ENCODE measurements at places on chromosomes 2 and 18. TPM values are rescaled to one million over a fixed set of nuclear protein-coding genes. Genes with fewer than 3 reads are reported as not detected.
A peak's percentile ranks its signal among the peaks of the same experiment; 100 is the strongest.

DNA sequence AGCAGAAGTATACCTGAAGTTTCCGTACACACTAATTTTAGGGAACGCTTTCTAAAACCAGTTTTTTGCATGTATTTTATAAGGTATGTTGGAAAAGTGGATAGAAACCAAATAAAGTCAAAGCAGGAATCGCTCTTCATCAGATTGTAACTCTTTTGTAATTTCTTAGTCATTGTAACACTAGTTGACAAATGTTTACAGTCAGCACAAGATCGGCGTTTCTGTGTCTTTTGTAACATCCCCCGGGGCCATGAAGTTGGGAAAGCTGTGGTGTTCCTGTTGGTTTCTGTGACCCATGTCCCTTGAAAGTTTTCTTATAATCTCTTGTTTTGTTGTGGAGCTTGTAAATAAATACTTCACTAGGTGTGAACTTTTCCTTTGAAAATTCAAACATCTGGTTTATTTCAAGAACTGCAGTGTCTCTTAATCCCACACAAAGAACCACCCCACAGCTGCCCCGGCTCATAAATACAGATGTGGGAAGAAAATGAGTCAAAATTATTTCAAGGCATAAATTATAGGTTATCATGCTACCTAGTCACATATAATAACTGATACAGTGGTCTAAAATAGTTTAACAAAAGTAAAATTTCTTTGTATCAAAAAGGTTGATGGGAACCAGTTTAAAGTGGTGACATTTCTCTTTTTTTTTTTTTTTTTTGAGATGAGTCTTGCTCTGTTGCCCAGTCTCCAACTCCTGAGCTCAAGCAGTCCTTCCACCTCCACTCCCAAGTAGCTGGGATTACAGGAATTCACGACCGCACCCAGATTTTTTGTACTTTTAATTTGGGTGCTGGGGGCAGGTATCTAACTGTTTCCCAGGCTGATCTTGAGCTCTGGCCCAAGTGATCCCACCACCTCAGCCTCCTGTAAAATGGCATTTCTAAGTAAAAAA lies 751 bp upstream of the NMI start:
- DNase-seq: peak; percentile 23
- H3K36me3 ChIP-seq: peaks cover 25% of the 10 kb centered on the region
- H3K27me3 ChIP-seq: no peaks in the 10 kb centered on the region
- H3K27ac ChIP-seq: peak overlapping the region; percentile 93

Gene RAPGEF4
- total RNA-seq: 1.8 TPM

- H3K27ac ChIP-seq: peak overlapping the region; percentile 100
- peaks cover 80% of the 10 kb centered on the region for H3K4me1 ChIP-seq
- H3K27me3 ChIP-seq: no peaks in the 10 kb centered on the region
- peaks cover 51% of the 10 kb centered on the region for H3K36me3 ChIP-seq
Measured at GRCh38 chr2:9237831-9238230, 31.2 kb downstream of the ASAP2 start.

DNA sequence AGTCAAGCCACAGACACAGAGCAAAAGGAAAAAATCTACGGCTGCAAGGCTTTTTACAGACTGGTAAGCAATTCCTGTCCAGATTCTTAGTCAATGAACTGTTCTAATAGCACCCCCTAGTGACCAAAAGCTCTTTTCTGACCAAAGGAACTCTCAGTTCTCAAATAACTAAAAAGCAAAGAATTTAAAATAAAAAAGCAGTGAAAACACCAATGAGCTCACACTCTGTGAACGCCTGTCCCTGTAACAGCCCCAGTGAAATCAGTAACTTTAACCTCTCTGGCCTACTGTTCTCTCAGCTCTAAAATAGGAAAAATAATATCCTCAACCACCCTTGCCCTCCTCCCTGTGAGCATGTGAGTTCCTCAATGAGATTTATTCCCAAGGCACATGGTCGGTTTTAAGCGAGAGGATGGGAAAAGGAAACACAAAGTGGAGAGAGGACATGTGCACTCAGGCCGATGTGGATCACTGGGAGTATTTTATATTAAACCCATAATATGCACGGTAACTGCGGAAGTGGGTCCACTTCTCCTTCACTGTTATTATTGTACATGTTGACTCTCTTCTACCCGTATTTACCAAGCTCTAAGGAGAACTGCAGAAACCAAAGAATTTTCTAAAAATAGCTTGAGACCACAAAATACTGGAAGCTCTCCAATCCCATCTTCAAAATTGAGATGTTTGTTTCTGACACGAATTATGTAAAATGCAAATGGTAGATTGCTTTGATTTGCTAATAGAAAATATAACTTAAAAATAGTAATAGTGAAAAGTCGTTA lies 128.5 kb downstream of the STK39 start:
- peak; percentile 41 for DNase-seq
- no peaks in the 10 kb centered on the region for H3K4me1 ChIP-seq
- H3K36me3 ChIP-seq: peaks cover 34% of the 10 kb centered on the region

- no peaks in the 10 kb centered on the region for H3K36me3 ChIP-seq
- no peaks in the 10 kb centered on the region for H3K4me1 ChIP-seq
- DNase-seq: no peak
- no peak overlapping the region for H3K27ac ChIP-seq
Measured at GRCh38 chr2:107621186-107622165, 205.2 kb upstream of the RGPD4 start.

Measured in Calu3 (cell line).